Central memory CD8-positive, alpha-beta T cell (primary cell): ENCODE measurements at places on chromosomes 4 and X.
A peak's percentile ranks its signal among the peaks of the same experiment; 100 is the strongest.

DNA sequence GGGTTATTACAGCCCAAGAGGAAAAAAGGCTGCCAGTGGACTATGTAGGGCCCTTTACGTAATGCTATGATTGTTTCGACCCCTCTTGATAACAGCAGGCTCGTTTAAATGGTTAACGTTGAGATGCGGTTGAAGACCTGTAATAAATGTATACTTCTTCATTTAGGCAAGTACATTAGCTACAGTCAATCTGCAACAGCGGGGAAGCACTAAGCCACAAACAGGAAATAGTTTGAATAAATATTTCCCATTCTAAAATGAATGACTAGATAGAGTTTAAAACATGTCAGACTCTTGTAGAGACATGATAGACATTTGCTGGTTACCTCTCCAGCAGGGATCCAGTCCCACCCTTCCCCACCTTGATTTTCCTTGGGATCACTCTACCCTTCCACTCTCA lies 38.1 kb upstream of the STIM2 start:
- DNase-seq: no peak

GRCh38 chrX:49165901-49166881 lies 3.6 kb downstream of the MAGIX start:
- peak; percentile 47 for DNase-seq

DNA sequence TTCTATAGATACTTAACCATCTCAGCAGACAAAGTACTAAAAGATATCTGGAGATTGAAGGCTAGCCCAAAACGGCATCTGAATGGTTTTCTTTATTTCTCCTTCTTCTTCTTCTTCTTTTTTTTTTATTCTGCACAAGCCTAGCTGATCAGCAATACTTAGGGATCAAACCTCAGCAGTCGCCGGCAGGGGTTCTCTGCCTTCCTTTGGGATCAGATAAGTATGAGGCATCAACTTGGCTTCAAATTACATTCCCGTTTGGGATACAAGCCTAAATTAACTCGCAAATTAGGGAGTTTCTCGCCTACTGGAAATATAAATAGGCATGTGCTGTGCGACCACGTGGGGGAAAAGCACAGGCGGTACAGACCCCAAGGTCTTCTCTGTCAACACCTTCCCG lies 730 bp downstream of the CT55 start:
- no peak for DNase-seq

DNA sequence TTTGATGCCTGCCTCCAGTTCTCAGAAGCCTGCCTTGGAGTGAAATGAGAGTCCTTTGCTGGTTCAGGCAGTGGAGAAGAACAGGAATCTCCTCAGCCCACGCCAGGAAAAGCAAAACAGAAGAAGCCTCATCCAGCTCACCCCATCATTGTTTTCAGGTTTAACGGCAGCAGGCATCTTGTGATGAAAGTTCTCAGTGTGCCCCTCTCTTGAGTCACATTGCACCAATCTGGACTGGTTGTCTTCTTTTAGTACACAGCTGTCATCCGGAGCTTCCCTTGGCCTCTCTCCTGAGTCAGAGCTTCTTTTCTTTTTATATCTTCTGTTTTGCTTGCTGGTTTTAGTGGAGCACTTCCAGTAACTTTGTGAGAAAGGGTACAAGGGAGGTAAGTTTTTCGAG lies 50.9 kb downstream of the TSPAN7 start:
- no peak for DNase-seq

DNA sequence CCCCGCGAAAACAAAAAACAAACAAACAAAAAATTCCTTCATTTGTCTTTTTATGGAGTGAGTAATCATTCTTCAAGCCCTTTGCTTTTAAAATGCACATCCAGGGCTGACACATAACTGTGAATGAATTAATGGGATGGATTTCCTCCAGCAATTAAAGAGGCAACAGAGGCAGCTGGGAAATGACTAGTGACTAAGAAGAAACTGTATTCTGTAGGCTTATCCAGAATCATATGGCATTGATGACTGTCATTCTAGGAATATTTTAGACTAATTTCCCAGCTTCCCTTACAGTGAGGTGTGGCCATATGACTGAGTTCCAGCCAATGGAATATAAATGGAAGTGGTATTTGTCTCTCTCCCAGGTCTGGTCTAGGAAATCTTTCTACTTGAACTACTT lies 46.8 kb upstream of the PDE5A start:
- DNase-seq: no peak

- no peak for DNase-seq
Observed at GRCh38 chrX:46754036-46754435, 4.9 kb downstream of the SLC9A7 start.

GRCh38 chrX:111013778-111014455 lies 82.1 kb upstream of the PAK3 start:
- no peak for DNase-seq

- DNase-seq: no peak
Observed at GRCh38 chr4:148574502-148574901, 132.3 kb upstream of the NR3C2 start.

- no peak for DNase-seq
Observed at GRCh38 chr4:157616741-157617472, 396.4 kb downstream of the GRIA2 start.

DNA sequence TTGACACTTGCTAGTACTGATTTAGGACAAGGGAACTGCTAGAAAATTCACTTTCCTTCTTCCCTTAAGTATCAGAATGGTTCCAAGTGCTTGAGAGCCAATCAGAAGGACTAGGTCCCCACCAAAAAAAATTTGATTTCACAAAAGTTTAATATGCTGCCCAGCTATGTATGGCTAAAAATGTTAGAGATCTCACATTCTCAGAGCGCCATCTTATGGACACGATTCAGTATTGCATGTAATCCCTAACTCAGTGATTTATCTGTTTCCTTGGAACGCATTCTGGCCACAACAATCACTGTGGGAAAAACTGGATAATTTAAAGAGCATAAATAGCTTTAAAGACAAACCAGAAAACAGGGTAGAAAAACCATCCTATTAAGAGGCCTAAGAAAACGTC lies 255.1 kb upstream of the GPC4 start:
- no peak for DNase-seq

- no peak for DNase-seq
Observed at GRCh38 chr4:2634014-2634413, 97.6 kb downstream of the FAM193A start.

GRCh38 chrX:135522132-135522530 lies 1.7 kb downstream of the INTS6L start:
- DNase-seq: no peak

DNA sequence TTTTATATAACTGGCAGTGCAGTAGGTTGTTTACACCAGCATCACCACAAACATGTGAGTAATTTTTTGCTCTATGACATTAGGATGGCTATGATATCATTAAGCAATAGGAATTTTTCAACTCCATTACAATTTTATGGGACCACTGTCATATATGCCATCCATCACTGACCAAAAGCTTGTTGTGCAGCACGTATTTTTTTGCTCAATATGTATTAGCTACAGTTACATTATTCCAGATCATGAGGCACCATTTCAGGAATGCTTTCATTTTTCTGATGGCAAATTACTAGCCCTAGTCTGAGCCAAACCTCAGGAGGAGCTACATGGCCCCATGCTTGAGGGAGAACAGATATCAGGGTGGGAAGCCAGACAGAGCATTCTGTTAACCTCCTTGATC lies 56.8 kb upstream of the DCLK2 start:
- no peak for DNase-seq
